NAMALWA (cell line): ENCODE measurements at places on chromosomes 5 and 9.

DNA sequence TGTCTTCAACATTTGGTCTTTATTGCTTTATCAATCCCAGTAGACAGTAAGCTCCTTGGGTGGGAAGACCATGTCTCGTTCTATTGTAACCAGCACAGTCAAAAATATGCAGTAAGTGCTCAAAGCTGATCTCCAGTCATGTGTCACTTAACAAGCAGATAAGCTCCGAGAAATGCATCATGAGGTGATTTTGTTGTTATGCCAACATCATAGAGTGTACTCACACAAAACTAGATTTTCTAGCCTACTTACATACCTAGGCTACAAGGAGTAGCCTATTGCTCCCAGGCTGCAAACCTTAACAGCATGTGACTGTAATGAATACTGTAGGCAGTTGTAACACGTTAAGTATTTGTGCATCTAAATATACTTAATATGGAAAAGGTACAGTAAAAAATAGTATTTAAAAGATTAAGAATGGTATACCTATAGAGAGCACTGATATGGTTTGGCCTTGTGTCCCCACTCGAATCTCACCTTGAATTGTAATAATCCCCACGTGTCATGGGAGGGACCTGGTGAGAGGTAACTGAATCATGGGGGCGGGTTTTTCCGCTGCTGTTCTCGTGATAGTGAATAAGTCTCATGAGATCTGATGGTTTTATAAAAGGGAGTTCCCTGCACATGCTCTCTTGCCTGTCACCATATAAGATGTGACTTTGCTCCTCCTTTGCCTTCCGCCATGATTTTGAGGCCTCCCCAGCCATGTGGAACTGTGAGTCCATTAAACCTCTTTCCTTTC is 39.8 kb upstream of the PCSK5 start:
- no peak for DNase-seq

- DNase-seq, result no peak
Observed at GRCh38 chr9:101999441-101999840, 261.0 kb upstream of the GRIN3A start.

DNA sequence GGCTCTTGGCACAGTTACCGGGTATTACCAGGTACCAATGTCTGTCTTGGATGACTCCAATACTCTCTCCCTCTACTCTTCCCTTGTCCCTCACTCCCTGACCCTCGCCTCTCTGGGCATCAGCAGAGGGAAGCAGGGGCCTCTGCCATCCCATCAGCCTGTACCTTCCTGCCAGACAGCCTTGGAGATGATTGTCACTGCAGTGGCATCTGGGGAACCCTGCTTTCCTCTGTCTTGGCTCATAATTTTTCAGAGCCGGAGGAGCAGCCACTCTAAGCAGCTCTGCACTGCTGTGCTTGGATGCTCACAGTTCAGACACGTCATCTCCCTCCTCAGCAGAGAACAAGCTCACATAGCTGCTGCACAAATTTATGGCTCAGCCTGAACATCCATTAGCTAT is 274.1 kb downstream of the SMARCA2 start:
- DNase-seq, result peak; percentile 78

- DNase-seq, result peak; percentile 60
Observed at GRCh38 chr5:122999947-123000563, 36.5 kb downstream of the PPIC start.

DNA sequence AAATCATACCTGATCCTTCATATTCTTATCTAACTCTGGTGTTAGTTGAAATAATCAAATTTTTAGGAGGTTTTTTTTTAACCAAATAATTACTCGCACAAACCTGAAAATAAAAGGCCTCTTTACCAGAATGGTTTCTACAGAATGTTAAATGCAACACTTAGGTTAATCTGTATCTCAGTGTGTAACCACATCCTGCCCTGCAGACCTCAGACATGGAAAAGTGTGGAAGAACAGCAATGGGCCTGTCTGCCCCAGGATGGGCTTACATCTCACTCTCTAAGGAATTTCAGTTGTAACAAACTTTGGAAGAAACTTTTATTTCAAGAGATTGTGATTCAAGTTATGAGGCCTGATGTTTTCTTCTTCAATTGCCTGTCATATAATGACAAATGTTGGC is 32.5 kb upstream of the MIER3 start:
- DNase-seq, result no peak

- peak; percentile 60 for DNase-seq
Observed at GRCh38 chr5:88879724-88880123, 3.3 kb downstream of the MEF2C start.

DNA sequence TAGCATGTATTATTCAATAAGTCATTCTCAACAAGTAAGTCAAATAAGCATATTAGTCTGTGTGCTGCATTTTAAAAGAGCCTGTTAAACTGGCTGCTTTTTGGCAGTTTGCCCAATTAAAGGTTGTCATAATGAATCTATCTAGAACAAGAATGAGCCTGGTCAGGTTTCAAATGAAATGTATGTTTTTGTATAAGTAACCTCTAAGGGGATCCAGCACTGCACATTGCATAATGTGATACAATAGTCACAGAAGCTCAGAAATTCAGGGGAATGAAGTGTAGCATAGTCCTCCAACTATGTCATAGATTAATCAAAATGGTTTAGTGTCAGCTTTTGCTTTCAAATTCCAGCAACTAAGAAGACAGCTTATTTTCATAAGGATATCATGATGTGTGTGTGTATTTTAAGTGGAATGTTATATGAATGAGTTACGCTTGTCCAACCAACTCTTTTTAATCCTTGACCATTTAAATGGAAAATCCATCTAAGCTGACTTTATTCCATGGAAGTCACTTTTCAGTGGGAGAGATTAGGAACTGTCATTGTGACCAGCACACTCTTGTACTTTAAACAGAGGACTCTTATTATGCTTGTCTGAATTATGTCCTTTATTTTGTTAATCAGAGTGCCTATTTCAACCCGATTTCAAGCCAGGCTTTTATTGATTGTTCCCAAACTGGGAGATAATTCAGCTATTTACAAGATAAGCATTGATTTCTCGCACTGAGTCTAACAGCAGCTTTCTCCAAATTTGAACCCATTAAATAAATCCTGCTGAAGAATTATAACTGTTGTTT is 283.9 kb upstream of the ADAMTSL1 start:
- no peak for DNase-seq

DNA sequence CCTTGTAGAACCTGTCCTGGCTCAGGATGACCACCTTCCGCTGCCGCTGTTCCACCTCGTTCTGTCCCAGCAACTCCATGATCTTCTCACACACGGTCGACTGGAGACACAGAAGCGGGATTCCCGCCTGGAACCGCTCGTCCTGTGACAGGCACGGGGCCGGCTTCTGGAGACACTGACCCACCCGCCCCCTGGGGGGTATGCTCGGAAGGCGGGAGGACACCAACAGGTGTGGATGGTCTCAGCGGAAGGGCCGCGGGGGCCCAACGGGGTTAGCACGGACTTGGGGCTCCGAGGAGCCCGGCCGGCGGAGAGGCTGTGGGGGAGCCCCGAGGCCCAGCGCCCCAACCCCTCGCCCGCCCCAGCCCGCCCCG is 530 bp downstream of the UCK1 start:
- peak; percentile 30 for DNase-seq
